LoVo (cell line): ENCODE measurements at places on chromosomes 16 and 17.

GRCh38 chr16:424623-425081, 797 bp upstream of the RAB11FIP3 start:
- DNase-seq = peak; percentile 10

- DNase-seq = no peak
These were observed 4.4 kb downstream of the MAP3K3 start for GRCh38 chr17:63626551-63627180.

GRCh38 chr17:74107107-74107506, 96.4 kb upstream of the RPL38 start:
- DNase-seq = no peak

GRCh38 chr17:37570527-37571093, 38.6 kb downstream of the SYNRG start:
- DNase-seq = peak; percentile 25

- no peak for DNase-seq
These were observed 111.2 kb downstream of the ARHGAP44 start for GRCh38 chr17:12900474-12900873.

DNA sequence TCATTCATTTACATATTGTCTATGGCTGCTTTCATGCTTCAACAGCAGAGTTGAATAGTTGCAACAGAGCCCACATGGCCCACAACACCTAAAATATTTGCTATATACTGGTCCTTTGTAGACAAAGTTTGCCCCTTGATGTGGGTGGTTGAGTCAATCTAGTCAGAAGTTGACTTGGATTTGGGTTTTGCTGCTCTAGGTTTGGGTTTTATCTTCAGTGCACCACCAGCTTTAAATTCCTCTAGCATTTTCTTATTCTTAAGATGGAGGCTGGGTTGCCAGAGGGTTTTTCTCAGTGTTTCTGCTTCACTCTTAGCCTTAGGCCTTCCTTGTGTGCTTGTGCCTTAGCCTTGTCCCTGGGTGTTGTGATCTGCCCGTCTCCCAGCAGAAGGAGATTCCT, 51.0 kb downstream of the CCDC182 start:
- DNase-seq = no peak

- DNase-seq = peak; percentile 27
These were observed 934 bp upstream of the AOC2 start for GRCh38 chr17:42843358-42843934.

DNA sequence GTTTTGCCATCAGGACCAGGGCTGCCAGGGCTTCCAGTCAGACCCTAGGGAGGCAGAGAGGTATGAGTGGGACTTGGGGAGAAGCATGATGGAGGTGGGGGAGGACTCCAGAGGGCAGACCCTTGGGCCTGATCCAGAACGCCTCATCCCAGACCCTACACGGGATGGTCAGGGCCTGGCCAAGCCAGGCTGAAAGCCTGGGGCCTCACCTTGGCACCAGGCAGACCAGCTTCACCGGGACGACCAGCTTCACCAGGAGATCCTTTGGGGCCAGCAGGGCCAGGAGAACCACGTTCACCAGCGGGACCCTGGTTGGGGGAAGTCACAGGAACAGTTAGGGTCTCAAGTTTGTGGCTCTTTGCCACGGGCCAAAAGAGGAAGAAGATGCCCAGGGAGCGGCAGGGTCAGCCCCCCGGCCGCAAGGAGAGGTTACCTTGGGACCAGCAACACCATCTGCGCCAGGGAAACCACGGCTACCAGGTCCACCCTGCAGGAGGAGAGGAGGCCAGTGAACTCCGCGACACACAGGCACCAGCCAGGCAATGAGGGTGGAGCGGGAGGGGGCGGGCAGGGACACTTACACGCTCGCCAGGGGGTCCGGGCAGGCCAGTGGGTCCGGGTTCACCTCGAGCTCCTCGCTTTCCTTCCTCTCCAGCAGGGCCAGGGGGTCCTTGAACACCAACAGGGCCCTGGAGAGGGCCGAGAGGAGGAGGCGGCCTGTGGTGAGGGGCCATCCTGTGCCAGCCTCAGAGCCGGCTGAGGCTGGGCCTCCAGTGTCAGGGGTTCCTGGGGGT, 7.1 kb downstream of the COL1A1 start:
- DNase-seq = no peak

GRCh38 chr16:9091867-9092281, 430 bp downstream of the HAPSTR1 start:
- no peak for DNase-seq

DNA sequence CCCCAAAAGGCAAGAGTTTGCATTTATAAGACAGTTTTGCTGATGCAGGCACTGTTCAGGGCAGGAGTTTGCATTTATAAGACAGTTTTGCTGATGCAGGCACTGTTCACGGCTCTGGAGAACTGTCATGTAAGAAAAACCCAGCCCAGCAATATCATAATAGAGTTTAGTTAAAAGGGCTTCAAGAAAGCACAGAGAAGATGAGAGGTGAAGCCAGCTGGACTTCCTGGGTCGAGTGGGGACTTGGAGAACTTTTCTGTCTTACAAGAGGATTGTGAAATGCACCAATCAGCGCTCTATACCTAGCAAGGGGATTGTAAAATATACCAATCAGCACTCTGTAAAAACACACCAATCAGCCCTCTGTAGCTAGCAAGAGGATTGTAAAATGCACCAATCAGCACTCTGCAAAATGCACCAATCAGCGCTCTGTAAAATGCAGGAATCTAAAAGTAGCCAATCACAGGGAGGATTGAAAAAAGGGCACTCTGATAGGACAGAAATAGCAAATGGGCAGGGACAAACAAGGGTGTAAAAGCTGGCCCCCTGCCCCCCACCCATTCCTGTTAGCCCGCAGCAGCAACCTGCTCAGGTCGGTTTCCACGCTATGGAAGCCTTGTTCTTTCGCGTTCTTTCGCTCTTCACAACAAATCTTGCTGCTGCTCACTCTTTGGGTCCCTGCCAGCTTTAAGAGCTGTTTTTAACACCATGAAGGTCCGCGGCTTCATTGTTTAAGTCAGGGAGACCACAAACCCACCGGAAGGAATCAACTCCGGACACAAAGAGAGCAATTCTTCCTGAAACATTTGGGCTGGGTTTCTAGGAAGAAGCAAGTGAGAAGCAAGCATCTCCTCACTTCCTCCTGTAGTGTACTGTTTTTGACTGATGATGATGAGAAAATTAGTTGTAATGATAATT, 1.8 kb upstream of the CBX1 start:
- DNase-seq = no peak

DNA sequence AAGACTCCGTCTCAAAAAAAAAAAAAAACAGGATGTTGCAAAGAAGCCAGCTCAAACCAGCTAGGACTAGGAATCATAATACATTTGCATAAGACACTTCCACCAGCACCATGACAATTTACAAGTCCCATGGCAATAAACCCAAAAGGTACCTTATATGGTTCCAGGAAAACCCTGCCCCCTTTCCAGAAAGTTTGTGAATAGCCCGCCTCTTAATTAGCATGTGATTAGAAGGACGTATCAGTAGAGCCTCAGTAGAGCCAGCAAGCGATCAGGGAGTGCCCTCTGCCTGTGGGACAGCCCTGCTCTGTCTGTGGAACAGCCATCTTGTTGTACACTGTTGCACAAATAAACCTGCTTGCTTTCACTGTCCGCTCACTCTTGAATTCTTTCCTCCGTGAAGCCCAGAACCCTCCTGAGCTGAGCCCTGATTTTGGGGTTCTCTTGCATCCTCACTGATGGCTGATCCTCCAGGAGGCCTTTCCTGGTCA, 14.0 kb downstream of the NUPR1 start:
- no peak for DNase-seq

DNA sequence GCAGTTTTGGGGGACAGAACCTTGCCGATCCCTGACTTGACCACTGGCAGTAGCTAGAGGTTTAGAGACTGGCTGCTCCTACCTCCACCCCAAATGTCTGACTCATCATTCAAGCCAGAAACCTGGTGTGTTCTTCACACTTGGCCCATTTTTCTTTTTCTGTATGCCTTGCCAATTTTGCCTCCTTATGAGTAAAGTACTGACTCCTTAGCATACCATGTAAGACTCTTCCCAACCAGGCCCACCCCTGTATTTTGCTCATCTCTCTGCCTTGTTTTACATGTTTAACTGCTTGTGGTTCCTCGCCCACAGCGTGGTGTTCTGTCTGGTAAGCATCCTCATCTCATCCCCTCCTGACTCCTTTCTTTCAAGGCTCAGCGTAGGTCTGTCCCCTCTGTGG, 37.9 kb downstream of the NUP88 start:
- DNase-seq = no peak

DNA sequence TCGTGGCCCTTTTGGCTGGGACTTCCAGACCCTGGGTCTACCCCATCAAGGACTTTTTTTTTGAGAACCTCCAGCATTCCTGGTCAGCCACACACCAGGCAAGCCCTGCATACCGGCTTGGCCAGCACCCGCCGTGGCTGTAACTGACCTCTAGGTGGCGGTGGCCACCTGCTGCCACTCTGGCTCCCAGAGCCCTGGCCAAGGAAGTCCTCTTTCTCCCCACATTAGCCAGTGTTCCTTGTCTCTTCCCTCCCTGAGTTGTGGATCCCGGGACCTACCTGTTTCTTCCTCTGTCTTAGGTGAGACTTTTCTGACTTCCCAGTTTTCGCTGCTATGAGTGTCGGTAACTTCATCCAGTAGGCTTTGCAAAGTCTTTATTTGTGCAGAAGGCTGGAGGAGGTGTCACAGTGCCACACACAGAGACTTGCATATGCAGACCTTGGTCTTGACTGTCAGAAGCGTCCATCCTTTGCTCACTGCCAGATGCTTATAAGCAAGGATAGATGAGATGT, 348.3 kb downstream of the CPPED1 start:
- DNase-seq = peak; percentile 53

DNA sequence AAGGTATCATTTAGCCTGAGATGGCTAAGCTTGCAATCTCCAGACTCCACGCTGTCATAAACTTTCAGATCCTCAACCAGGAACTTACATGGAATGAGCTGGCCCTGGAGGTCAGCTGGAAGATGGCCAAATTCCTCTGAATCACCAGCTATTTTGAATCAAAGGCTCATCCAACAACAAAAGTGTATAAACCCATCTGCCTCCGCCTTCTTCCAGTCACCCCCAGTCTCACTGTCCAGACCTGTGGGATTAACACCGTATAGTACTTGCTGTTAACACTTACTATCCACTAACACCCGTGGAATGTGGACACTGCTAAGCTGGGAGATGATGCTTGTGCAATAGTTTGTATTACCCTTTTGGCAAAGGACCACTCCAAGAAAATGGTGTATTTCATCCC, 1.9 kb upstream of the LCMT1 start:
- DNase-seq = peak; percentile 89
